ENCODE measurements at places on chromosomes 12 and 14. TPM values are rescaled to one million over a fixed set of nuclear protein-coding genes. Genes with fewer than 3 reads are reported as not detected.

Gene RHEBL1
- 0.18 TPM for total RNA-seq

Gene BTG1
- 115 TPM for total RNA-seq

Gene RPAP3
- 55.6 TPM for total RNA-seq

- DNase-seq: no peak
Measured at GRCh38 chr12:93868771-93869170, 191.6 kb downstream of the CRADD start.

DNA sequence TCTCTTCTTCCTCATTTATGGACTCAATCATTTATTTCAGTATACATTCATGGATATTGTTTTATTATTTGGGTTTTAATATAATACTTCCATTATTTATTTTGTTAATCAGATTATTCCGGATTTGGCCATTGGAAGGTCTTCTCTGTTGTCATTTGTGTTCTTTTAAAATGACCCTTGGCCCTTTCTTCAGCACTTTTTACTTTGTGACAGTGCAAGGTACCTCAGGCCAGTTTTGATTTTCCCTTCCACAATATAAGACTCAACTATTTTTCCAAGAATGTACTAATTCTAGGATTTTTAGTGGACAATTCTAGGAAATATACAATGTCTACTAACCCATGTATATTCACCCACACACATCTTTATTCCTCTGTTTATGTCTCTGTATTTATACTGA, 521.4 kb upstream of the FOXG1 start:
- DNase-seq: no peak

Gene SERPINA12
- total RNA-seq: not detected

DNA sequence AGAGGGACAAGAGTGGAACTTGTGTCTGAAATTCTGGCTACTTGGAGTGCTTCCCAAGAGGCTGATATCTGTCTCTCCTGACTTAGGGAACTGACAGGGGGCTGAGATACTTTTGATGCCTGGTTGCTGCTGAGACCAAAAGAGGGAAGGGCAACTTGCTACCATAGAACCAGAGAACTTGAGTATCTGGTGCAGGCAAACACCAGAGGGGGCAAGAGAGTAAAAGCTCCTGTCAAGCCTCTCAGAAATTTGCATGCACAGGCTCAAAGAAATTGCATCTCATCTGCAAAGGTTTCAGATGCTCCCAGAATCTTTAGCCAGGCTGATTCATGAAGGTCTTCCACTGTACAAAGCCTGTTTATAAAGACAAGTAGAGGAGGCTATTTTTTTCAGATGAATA, 391.3 kb upstream of the FOXG1 start:
- no peak for DNase-seq

Gene KRT71
- total RNA-seq: not detected

DNA sequence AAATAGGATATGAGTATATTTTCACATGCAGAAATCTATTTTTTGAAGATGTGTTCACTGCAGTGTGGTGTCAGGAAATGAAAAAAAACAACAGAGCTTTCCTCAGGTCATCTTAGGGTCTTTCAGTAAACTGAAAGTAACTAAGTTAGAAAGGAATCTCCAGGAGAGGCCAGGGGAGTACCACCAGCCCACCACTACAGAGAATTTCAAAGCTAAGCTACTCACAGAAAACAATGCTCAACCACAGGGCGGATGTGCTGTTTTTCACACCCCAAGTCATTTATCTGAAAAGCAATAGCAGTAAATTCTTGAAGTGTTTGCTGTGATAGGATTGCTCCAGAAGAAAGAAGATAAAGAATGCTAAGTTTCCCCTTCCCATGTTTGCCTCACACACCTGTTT, 79.0 kb downstream of the IFNG start:
- no peak for DNase-seq

Gene OR4K14
- not detected for total RNA-seq

DNA sequence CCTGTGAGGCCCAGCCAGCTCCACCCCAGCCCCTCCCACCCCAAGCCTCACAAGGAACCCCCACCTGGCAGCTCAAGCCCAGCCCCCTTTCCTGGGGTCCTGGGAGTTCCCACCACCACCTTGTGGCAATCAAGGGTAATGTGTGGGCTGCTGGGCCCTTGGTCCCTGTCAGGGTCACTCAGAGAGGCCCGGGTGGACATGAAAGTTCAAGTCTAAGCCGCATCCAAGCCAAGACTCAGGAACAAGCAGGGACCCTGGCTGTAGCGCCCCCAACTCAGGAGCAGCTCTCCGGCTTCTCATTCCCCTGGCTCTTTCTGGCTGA, 106.4 kb upstream of the C14orf180 start:
- DNase-seq: no peak

DNA sequence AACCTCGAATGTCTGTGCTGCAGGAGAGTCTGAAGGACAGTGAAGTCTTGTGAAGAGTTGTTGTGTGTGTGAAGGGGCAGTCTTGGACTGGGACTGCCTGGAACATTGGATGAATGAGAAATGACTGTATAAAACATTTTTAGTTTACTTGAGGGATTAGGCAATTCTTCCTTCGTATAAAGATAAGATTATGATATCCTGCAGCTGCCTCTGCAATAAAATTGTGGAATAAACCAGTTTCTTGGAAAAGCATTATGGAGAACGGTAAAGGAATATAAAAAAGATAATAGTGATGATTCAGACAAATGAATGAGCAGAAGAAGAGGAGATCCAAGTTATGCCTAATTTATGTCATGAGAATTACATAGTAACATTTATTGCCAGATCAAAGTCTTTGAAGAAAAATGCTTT, 30.9 kb upstream of the LUM start:
- DNase-seq: no peak

GRCh38 chr12:78888568-78888967, 24.0 kb downstream of the SYT1 start:
- DNase-seq: no peak

DNA sequence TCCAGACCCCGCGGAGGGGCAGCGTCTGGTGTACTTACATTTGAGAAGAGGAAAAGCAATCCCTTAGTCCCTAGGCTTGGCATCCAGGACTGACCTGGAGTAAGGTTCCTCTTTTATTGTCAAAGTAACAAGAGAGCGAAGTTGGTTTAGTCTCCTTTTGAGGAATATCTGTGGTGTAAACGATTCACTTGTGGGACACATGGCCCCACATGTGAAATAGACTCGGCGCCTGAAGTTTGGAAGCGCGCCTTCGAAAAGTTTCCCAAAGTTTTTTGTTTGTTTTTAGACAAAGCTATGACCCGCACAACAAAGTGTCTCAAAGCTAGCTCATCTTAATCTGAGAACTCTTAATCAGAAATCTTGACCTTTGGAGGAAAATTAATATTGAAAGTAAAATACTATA, 744 bp downstream of the STYX start:
- no peak for DNase-seq

GRCh38 chr14:63268771-63269170, 50.0 kb downstream of the GPHB5 start:
- no peak for DNase-seq
